ENCODE measurements at places on chromosomes 7 and 10.
A peak's percentile ranks its signal among the peaks of the same experiment; 100 is the strongest.

DNA sequence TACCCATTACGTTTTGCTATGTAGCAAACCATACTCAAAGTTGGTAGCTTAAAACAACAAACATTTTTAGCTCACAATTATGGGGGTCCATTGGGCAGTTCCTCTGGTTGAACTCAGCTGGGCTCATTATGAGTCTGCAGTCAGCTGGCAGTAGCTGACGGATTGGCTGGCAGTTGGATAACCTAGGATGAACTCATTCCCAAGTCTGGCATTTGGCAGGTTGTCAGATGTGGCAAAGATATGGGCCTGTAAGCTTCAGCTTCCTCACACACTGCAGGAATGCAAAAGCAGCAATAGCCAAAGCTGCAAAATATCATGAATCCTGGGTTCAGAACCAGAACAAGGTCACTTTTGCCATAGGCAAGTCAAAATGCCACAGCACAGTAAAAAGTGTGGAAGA, 412.2 kb upstream of the SORCS1 start:
- DNase-seq = no peak

GRCh38 chr10:88205842-88206446, 342.5 kb downstream of the PTEN start:
- DNase-seq = no peak

- no peak for DNase-seq
Measured at GRCh38 chr10:112374724-112375541, 1.0 kb downstream of the ACSL5 start.

DNA sequence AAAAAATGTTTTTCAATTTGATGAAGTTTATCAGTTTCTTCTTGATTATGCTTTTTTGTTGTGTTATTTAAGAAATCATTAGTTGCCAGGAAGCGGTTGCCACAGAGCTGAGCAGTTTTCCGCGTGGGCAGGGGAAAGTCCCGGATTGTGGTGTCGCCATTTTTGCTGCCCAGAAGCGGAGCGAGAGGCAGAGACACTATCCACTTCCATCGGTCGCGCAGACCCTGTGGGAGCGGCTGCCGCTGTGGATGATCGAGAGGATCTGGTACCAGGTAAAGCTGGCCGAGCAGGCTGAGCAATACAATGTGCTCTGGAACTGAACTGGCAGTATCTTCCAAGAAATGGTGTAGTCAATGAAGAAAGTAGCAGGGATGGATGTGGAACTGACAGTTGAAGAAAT, 119.8 kb downstream of the ZNF736 start:
- DNase-seq = no peak

DNA sequence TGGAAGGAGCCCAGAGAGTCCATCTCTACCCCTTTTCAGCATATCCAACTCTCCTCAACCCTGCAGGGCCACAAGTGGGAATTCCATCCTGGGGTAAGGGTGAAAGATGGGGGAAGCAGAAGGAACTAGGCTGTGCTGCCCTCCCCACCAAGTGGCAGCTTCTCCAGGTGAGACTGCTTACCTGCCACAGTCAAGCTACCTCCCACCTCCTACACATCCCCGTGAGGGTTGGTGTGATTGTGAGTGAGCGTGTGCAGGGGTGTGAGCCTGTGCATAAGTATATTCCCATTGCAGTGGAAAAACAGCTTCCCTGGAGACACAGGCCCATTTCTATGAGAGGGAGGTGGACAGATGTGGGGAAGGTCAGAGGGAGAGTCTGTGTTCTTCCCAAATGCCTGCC, 376.6 kb downstream of the PLXNA4 start:
- no peak for DNase-seq

- DNase-seq = no peak
Measured at GRCh38 chr10:132488231-132488821, 49.3 kb upstream of the INPP5A start.

DNA sequence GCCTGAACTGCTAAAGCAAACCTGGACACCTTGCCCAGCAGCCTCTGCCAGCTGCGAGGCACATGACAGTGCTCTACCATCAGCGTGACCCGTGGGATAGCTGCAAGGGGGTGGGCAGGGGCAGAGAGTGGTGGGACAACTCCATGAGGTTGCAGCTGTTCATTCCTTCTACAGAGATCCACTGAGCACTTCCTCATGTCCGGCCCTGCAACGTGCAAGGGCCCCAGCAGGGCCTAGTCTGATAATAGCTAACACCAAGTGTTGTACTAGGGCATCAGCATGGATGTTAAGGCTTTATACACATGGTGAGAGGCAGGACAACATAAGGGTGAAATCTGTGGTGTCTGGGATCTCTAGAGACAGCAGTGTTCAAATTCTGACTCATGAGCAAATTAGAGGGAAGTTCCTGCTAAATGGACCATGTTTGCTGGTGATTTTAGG, 14.3 kb downstream of the NOD1 start:
- DNase-seq = no peak

GRCh38 chr10:132361581-132362101, 29.6 kb downstream of the LRRC27 start:
- DNase-seq = no peak

DNA sequence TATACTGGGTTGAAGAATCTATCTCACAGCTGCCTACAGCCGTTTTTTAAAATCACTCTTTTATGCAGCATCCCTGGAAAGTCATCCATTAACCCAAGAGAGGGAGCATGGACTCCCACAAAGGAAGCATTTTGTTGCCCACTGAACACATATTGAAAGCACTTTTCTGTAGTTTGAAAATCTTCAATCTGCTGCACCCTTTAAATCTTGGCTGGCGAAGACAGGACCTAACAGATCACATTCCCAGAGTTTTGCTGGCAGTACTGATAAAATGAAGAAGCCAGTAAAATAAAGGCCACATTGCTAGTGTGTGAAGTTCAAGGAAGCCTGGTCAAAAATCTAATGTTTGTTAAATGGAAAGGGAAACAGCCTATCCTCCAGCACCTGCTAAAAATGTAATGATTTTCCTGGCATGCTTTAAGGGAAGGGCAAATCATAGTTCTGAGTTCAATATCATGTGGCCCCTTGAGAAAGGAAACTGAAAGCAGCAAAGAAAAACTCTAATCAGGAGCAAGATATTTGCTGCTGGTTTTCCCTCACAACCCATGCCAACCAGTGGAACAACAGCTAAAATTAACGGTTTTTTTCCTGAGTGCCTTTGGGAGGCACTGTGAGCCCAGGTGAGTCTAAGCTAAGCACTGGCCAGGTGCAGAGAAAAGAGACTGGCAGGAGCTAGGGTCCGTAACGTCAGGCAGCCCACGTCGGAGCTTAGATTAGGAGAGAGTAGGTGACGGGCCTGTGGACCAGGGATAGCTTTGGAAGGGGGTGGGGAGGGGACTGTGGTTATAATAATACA, 97.9 kb upstream of the PALS2 start:
- DNase-seq = no peak

DNA sequence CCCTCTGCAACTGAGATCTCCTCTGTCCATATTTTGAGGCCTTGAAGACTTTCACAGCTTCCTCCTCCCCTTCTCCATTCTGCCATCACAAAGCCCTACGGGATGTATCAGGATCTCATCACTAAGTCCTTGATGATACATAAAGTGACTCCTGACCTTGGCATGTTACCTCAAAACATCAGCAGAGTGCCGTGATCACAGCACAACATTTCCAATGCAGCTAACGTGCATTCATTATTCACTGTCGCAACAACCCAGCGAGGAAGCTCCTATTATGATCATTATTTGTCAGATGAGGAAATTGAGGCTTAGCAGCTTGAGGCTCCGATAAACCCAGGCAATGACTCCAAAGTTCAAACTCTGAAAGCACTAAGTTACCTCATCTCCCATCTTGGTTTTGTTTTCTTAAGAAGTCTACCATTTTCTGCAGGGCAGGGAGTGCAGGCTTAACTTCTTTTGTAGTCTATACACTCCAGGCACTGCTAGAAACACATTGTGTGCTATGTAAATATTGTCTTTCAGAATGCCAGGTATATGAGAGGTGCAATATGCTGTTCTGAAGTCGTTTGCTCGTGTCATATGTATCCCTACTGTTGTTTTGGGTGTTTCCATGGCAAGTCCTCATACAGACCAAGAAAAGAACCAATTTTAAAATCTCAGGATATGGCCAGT, 80.6 kb upstream of the C1QL3 start:
- DNase-seq = no peak

GRCh38 chr7:70318511-70318910, 720.2 kb downstream of the AUTS2 start:
- DNase-seq = no peak

- no peak for DNase-seq
Measured at GRCh38 chr7:40276061-40276460, 141.3 kb downstream of the SUGCT start.

- DNase-seq = no peak
Measured at GRCh38 chr7:24480501-24480900, 92.8 kb upstream of the PALS2 start.

DNA sequence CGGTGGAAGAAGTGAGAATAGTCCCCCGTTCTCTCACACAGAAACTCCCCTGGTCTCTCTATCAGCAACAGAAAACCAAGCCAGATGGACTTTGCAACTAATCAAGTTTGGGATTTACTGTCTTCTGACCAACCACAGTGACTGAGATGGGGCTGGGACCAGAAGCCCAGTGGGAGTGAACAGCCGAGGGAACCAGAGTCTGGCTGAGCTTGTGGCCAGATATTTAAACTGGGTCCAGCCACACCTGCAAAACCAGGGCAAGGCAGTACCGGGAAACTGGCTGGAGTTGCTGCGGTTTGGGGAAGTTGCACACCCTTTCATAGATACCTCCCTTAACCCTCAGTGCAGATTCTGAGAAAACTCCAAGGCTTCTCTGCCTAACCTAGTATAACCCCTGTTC, 6.0 kb downstream of the GSTK1 start:
- DNase-seq = no peak

DNA sequence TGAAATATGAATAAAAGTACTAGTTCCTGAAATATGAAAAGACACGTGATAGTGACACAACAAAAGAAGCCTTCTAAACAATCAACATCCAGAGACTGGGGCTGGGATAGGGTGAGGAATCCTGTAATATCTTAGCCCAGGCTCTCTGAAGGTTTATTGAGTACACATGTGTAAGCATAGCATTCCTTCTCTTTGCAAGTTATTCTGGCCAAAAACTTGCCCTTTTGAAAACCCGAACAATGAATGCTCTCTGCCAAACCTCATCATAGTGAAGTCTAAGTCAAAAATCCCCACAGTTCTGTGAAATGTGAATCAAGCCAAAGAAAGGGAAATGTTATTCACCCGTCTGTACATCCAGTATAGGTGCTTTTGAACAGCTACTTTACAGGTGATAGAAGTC, 11.6 kb downstream of the SEMA3D start:
- DNase-seq = no peak

DNA sequence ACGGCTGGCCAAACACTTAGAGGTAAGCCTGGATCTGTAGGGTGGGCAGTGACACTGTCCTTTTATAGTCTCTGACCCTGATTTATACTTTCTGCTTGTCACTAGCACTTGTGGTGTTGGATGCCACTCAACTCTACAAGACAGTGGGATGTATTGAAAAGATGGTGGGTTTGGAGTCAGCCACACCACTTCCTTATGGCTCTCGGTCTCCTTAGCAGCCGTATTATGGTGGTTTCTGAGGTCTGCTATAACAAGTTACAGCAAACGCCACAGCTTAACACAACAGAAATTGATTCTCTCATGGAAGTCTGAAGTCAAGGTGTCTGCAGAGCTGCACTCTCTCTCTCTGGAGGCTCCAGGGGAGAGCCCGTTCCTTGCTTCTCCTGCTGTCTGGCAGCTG, 14.7 kb downstream of the ITIH2 start:
- no peak for DNase-seq

DNA sequence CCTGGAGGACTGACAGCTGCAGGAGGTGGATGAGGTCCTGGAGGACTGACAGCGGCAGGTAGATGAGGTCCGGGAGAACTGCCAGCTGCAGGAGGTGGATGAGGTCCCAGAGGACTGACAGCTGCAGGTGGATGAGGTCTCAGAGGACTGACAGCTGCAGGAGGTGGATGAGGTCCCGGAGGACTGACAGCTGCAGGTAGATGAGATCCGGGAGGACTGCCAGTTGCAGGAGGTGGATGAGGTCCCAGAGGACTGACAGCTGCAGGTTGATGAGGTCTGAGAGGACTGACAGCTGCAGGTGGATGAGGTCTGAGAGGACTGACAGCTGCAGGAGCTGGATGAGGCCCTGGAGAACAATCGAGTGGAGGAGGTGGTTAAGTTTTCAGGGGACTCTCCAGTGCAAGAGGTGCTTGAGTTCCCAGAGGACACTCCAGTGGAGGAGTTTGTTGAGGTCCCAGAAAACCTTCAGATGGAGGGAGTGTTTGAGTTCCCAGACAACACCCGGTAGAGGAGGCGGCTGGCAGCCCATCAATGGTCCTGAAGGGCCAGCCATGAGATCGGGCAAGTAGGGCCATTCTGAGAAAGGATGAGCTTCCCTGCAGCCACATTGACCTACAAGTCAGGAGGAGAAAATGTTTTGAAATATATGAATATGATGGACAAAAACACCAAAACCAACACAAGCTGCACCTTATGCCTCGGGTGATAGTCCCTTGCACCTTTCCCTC, 4.7 kb upstream of the EIF5AL1 start:
- no peak for DNase-seq

- no peak for DNase-seq
Measured at GRCh38 chr7:41475801-41476459, 227.0 kb downstream of the INHBA start.

DNA sequence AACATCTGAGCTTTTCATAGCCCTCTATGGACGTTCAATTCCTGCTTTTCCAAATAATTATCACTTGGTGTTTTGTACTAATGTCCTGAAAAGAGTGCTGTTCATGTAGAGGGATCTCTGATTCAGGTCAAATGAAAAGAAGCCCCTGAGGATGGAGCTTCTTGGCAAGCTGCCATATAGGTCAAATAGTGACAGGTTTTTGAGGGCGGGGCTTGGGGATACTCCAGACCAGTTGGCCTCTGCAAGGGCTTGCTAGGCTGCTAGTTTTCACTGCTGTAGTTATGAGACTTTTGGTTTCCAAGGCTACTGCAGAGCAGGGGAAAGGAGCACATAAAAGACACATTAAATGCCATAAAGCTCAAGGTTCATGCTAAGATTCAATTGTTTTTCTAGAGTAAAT, 257.2 kb upstream of the CACNA2D1 start:
- DNase-seq = no peak

- no peak for DNase-seq
Measured at GRCh38 chr7:147071536-147071935, 954.9 kb downstream of the CNTNAP2 start.

GRCh38 chr10:31940839-31941653, 12.4 kb upstream of the ARHGAP12 start:
- peak; percentile 85 for DNase-seq

DNA sequence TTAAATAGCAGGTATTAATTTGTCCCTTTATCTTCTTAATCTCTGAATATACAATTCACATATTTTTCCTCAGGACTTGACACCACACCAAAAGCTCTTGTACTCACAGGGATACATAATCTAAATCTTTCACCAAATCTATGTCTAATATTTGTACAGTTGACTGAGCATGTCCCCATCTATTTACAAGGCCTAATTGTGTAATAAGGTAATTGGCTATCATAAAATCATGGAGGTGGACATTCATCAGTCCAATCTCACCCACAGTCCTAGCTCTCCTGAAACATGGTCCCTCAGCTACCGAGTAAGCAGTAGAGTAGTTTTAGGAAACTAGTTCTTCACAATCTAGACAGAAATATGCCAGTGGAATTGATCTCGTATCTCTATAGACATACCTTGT, 30.3 kb upstream of the EGFR start:
- DNase-seq = no peak

Data from T1000 (cell line).